Chondrocyte (in vitro differentiated cells): ENCODE measurements at places on chromosomes 12 and 14. TPM values are rescaled to one million over a fixed set of nuclear protein-coding genes. Genes with fewer than 3 reads are reported as not detected.

The KRT77 gene
- not detected in 3 replicates for total RNA-seq

The TNFAIP2 gene
- 1.9 to 16.7 TPM (median 13.3 TPM) in 3 replicates for total RNA-seq

- peaks cover under 1% of the 10 kb centered on the region for H3K27me3 ChIP-seq
- DNase-seq, result no peak
- no peaks in the 10 kb centered on the region for H3K4me1 ChIP-seq
- H3K27ac ChIP-seq, result no peak overlapping the region
- no peaks in the 10 kb centered on the region for H3K36me3 ChIP-seq
Measured at GRCh38 chr12:79301181-79301580, 389.6 kb downstream of the PAWR start.

DNA sequence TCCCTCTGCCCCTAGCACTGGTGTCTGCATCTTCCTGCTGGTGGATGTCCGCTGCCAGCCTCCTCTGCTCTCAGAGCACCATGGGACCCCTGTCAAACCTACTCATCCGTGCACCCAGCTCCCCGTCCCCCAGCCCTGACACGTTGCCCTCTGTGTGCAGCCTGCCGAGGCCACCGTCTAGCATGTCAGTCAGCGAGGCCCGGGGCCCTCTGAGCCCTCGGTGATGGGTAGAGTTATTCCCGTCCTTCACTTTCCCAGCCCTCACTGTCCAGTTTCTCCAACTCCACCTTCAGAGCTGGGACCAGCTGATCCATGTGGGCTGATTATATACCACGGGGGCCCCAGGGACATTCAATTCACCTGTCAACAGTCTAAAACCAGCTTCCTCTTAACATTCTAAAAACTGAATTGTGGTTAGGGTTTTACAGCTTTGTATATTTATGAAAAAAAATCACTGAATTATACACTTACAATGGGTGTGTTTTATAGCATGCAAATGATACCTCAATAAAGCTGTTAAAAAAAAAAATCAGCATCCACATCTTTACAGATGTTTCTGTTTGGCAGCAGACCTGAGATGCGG, 61.3 kb downstream of the CCDC88C start:
- DNase-seq, result no peak
- H3K4me3 ChIP-seq, result no peak overlapping the region
- no peaks in the 10 kb centered on the region for H3K4me1 ChIP-seq
- H3K27ac ChIP-seq, result no peak overlapping the region
- H3K27me3 ChIP-seq, result peaks cover 8% of the 10 kb centered on the region

The FGF6 gene
- not detected in 3 replicates for total RNA-seq

GRCh38 chr12:56593909-56594621, 36.1 kb downstream of the BAZ2A start:
- no peaks in the 10 kb centered on the region for H3K27me3 ChIP-seq
- DNase-seq, result no peak
- H3K27ac ChIP-seq, result peak overlapping the region; percentile 97

The ADAM21 gene
- 0.13 to 0.15 TPM (median 0.15 TPM) in 3 replicates for total RNA-seq

The INHBC gene
- not detected in 3 replicates for total RNA-seq

GRCh38 chr12:1706632-1706980, 15.7 kb downstream of the ADIPOR2 start:
- H3K4me3 ChIP-seq, result no peak overlapping the region
- no peaks in the 10 kb centered on the region for H3K27me3 ChIP-seq
- H3K27ac ChIP-seq, result no peak overlapping the region
- no peaks in the 10 kb centered on the region for H3K36me3 ChIP-seq
- peaks cover 7% of the 10 kb centered on the region for H3K4me1 ChIP-seq
- DNase-seq, result no peak

DNA sequence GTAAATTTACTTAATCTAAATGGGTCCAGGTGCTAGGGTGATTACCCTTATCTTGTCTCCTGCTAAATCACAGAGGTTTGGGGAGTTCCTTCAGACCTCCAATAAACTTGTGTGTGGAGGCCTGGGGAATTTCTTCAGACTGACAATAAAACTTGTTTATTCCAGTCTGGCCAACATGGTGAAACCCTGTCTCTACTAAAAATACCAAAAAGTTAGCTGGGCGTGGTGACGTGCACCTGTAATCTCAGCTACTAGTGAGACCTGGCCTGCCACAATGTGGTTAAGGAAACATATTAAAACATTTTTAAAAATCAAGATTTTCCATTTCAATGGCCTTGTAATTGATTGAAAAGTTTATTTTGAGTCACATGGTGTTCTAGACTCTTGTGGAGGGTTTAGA, 126.9 kb upstream of the FGD4 start:
- H3K36me3 ChIP-seq, result no peaks in the 10 kb centered on the region
- no peaks in the 10 kb centered on the region for H3K27me3 ChIP-seq
- no peak overlapping the region for H3K27ac ChIP-seq
- H3K4me1 ChIP-seq, result peaks cover 22% of the 10 kb centered on the region
- H3K4me3 ChIP-seq, result no peak overlapping the region

DNA sequence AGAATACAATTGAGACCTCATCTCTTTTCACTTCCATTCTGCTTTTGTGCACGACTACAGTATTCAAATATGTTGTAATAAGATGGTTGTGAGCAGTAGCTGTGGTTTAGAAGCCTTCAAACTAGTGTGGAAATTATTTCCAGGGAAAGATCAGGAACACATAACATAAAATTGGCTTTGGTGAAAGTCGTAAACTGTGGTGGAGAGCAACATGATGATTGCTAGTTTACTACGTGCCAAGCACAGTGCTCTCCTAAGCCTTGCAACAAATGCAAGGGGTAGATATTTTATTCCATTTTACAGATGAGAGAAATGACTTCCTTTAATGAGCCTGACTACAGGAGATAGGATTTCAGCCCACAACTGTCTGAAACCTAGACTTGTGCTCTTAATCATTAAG, 172.4 kb upstream of the LMNTD1 start:
- DNase-seq, result no peak
- H3K27me3 ChIP-seq, result no peaks in the 10 kb centered on the region
- no peak overlapping the region for H3K4me3 ChIP-seq
- H3K27ac ChIP-seq, result no peak overlapping the region

- no peak overlapping the region for H3K4me3 ChIP-seq
- no peak overlapping the region for H3K27ac ChIP-seq
- H3K27me3 ChIP-seq, result peaks cover 9% of the 10 kb centered on the region
- no peaks in the 10 kb centered on the region for H3K36me3 ChIP-seq
Measured at GRCh38 chr14:24038686-24039085, 13.1 kb upstream of the CARMIL3 start.

GRCh38 chr12:93099792-93100191, 170.7 kb upstream of the EEA1 start:
- H3K4me3 ChIP-seq, result no peak overlapping the region
- no peak for DNase-seq
- no peaks in the 10 kb centered on the region for H3K4me1 ChIP-seq
- no peaks in the 10 kb centered on the region for H3K36me3 ChIP-seq
- no peak overlapping the region for H3K27ac ChIP-seq

DNA sequence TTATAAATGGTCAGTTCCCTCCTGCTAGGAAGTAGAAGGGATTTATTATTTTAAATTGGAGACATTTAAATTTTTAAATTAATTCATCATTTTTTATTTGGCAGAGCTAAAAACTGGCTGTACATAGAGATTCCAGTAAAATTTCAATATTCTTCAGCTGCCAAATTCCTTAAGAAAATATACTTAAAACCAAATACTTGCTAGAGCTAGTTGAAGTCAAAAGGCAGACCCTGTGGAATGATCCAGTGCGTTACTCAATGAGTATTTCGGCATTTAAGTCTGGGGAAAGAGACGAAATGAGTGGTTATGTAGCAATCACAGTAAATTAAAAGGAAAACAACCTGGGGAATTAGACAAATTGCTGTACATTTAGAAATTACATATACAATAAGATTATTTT, 1104.7 kb downstream of the SLC6A15 start:
- H3K36me3 ChIP-seq, result no peaks in the 10 kb centered on the region
- H3K27me3 ChIP-seq, result no peaks in the 10 kb centered on the region
- no peak overlapping the region for H3K27ac ChIP-seq

DNA sequence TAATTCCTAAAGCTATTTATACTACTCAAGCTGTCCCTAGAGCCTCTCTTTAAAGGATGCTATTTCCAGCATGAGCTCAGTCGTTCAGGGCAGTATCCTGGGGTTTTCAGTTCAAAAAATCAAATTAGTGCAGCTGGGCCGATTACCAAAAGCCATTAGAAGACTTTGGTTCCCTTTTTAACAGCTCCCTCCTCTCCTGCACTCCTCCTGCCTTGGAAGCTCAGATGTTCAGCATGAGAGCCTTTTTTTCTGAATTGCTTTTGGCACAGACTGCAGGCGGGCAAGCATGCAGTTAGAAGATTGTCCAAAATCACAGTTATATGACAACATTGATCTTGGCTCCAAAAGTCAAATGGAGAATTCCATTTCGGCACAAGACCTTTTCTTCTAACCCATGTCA, 179.6 kb downstream of the SLC35F4 start:
- H3K27ac ChIP-seq, result no peak overlapping the region
- DNase-seq, result no peak
- no peaks in the 10 kb centered on the region for H3K4me1 ChIP-seq
- H3K4me3 ChIP-seq, result no peak overlapping the region
- peaks cover 8% of the 10 kb centered on the region for H3K27me3 ChIP-seq
- H3K36me3 ChIP-seq, result no peaks in the 10 kb centered on the region

GRCh38 chr14:23186913-23187654, 3.6 kb upstream of the SLC7A8 start:
- no peaks in the 10 kb centered on the region for H3K36me3 ChIP-seq
- H3K4me1 ChIP-seq, result peaks cover 5% of the 10 kb centered on the region
- peaks cover 13% of the 10 kb centered on the region for H3K27me3 ChIP-seq
- DNase-seq, result no peak

DNA sequence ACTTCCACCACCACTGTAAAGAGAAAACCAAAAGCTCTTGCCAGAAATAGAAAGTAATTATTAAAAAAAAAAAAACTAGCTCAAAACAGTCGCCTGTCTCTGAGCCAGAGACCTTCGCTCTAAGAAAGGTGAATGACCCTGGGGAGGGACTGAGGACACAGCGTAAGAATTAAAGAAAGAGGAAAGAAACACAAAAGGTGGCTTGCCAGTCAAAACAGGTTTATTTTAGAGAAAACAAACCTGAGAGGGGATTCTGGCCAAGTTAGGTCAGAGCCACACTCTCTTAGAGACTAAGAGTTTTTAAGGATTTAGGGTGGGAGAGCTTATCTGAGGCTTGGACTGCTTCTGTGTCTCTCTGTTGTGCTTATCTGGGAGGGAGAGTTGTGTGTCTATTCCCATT, 66.0 kb downstream of the DNAH10 start:
- H3K4me3 ChIP-seq, result no peak overlapping the region
- H3K27ac ChIP-seq, result no peak overlapping the region
- H3K4me1 ChIP-seq, result peaks cover 3% of the 10 kb centered on the region
- DNase-seq, result no peak
- peaks cover 11% of the 10 kb centered on the region for H3K36me3 ChIP-seq

The KCNC2 gene
- not detected in 3 replicates for total RNA-seq

The KRT74 gene
- total RNA-seq, result not detected in 3 replicates

- no peak for DNase-seq
- no peak overlapping the region for H3K4me3 ChIP-seq
- H3K27me3 ChIP-seq, result peaks cover 8% of the 10 kb centered on the region
- no peaks in the 10 kb centered on the region for H3K4me1 ChIP-seq
- H3K27ac ChIP-seq, result no peak overlapping the region
Measured at GRCh38 chr14:49319810-49320209, 266.4 kb downstream of the RPS29 start.

DNA sequence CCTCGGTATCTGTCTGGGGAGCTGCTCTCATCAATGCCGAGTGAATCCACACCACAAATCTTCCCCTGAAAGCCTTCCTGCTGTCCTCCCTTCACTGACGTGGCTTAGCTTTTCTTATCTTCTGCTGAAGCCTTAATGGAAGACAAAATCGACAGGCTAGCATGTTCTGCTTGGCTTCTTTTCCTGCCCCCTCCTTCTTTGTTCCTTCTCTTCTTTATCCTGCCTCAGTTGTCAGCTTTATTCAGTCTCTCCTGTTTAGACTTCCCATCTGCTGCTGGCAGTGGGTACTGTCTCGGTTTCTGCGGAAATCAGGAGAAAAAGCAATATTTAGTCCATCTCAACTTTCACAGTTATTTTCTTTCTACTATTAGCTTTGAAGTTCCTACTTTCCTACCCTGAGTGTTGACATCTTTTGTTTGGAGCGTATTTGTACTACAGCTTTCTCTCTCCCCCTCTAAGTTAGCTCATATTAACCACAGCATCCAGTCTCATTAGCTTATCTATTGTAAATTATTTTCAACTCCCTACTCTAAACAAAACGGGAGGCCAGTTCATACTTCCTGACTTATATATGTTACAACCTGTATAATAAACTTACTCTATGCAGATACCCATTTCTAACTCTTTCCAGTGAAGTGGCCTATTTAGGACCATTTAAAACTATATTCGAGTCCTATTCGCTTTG, 226.0 kb downstream of the DACT1 start:
- H3K27me3 ChIP-seq, result no peaks in the 10 kb centered on the region
- H3K4me1 ChIP-seq, result peaks cover 90% of the 10 kb centered on the region
- no peak for DNase-seq
- H3K4me3 ChIP-seq, result no peak overlapping the region
- H3K36me3 ChIP-seq, result peaks cover 8% of the 10 kb centered on the region
- peak overlapping the region; percentile 88 for H3K27ac ChIP-seq

- peaks cover 12% of the 10 kb centered on the region for H3K4me1 ChIP-seq
- no peak overlapping the region for H3K4me3 ChIP-seq
- H3K36me3 ChIP-seq, result no peaks in the 10 kb centered on the region
Measured at GRCh38 chr12:76124456-76124855, 40.0 kb upstream of the NAP1L1 start.

- no peak overlapping the region for H3K27ac ChIP-seq
- H3K4me1 ChIP-seq, result peaks cover 49% of the 10 kb centered on the region
- peaks cover 36% of the 10 kb centered on the region for H3K36me3 ChIP-seq
Measured at GRCh38 chr14:71625175-71625574, 307.1 kb upstream of the RGS6 start.

- peaks cover 8% of the 10 kb centered on the region for H3K27me3 ChIP-seq
- peak; percentile 34 for DNase-seq
- no peaks in the 10 kb centered on the region for H3K4me1 ChIP-seq
- H3K36me3 ChIP-seq, result no peaks in the 10 kb centered on the region
Measured at GRCh38 chr12:7486512-7486911, 17.1 kb downstream of the CD163 start.

The CEP170B gene
- 31.7 to 39.6 TPM (median 39.2 TPM) in 3 replicates for total RNA-seq

The GRIP1 gene
- total RNA-seq, result 5.0 to 10.1 TPM (median 7.8 TPM) in 3 replicates

GRCh38 chr14:105430565-105430964, 10.9 kb downstream of the MTA1 start:
- peaks cover 20% of the 10 kb centered on the region for H3K4me1 ChIP-seq
- DNase-seq, result no peak
- peaks cover 13% of the 10 kb centered on the region for H3K36me3 ChIP-seq
- no peaks in the 10 kb centered on the region for H3K27me3 ChIP-seq

GRCh38 chr14:68249661-68250451, 430.3 kb downstream of the RAD51B start:
- no peak for DNase-seq
- peaks cover 76% of the 10 kb centered on the region for H3K4me1 ChIP-seq
- H3K36me3 ChIP-seq, result no peaks in the 10 kb centered on the region
- peak overlapping the region; percentile 70 for H3K27ac ChIP-seq

The DIO2 gene
- total RNA-seq, result 0.79 to 87.0 TPM (median 1.4 TPM) in 3 replicates

The TNFRSF1A gene
- 88.5 to 128 TPM (median 127 TPM) in 3 replicates for total RNA-seq

GRCh38 chr14:70268760-70269159, 80.0 kb upstream of the SLC8A3 start:
- H3K4me3 ChIP-seq, result no peak overlapping the region
- DNase-seq, result no peak
- peaks cover 13% of the 10 kb centered on the region for H3K27me3 ChIP-seq
- no peak overlapping the region for H3K27ac ChIP-seq
- H3K4me1 ChIP-seq, result no peaks in the 10 kb centered on the region
